ENCODE measurements at places on chromosomes 1 and 21.

- DNase-seq, result no peak
Observed at GRCh38 chr1:101207891-101208290, 28.9 kb upstream of the S1PR1 start.

DNA sequence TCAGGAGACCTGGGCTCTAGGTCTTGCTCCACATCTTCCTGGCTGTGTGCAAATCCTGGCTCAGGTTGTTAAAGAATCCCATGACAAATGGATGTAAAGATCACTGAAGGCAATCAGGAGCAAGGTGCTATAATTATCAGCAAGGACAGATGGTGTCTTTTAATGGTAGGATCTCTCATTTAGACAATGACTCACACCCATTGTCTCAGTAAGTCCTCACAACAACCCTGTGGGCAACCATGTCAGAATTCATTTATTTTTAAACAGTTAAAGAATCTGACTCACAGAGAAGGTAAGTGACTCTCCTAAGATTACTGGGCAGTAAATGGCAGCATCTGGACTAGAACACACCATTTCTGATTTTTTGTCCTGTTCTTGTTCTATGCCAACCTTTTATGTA lies 32.8 kb downstream of the RNASEL start:
- no peak for DNase-seq

DNA sequence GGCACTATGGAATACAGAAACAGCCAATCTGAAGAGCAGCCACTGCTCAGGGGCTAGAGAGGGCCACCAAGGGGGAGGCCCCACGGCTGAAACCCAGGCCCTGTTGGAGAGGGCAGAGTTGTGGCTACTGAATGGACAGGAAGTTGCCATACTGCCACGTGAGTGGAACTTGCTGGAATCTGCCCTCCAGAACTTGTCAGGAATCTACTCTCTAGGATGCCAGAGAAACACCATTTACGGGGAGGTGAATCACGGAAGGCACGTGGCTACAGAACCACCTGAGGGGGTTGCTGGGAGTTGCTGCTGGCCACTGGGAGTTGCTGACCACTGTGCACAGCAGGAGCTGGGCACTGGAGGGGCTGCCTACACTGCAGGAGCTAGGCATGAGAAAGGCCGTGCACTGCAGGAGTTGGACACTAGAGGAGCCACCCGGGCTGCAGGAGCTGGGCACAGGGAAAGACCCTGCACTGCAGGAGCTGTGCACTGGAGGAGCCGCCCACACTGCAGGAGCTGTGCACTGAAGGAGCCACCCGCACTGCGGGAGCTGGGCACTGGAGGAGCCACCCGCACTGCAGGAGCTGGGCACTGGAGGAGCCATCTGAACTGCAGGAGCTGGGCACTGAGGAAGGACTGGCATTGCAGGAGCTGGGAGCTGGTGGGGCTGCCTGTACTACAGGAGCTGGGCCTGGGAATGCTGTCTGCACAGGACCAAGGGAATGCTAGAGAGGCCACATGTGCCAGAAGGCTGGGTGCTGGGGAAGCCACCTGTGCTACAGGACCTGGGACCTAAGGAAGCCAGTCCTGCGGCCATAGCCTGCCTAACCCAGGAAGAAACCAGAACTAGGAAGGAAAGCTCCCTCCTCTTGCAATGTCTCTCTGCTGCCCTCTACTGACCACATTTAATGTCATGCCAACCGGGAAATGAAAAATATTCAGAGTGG lies 343.4 kb downstream of the MATN1 start:
- peak; percentile 71 for DNase-seq

DNA sequence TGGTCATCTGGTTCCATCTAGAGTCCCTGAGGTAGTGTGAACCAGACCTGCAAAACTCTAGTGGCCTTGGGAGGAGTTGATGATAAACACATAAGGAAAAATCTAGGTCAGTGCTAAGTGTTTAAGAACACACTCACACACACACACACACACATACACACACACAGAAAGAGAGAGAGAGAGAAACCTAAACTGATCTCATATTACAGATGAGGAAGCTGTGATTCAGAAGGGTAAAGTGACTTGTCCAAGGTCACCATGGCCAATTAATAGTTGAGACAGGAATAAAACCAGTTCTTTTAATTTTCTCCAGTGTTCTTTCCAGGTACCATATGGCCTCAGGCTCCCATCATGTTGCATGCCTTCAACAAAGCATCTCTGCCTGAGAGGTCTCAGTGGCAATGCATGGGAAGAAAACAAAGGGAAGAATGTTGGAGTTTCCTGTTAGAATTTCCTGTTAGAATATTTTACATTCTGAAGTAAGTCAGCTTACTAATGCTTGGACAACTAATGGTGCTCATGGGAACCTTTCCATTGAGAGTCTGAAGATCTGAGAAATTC lies 77.3 kb upstream of the TSPAN2 start:
- no peak for DNase-seq

DNA sequence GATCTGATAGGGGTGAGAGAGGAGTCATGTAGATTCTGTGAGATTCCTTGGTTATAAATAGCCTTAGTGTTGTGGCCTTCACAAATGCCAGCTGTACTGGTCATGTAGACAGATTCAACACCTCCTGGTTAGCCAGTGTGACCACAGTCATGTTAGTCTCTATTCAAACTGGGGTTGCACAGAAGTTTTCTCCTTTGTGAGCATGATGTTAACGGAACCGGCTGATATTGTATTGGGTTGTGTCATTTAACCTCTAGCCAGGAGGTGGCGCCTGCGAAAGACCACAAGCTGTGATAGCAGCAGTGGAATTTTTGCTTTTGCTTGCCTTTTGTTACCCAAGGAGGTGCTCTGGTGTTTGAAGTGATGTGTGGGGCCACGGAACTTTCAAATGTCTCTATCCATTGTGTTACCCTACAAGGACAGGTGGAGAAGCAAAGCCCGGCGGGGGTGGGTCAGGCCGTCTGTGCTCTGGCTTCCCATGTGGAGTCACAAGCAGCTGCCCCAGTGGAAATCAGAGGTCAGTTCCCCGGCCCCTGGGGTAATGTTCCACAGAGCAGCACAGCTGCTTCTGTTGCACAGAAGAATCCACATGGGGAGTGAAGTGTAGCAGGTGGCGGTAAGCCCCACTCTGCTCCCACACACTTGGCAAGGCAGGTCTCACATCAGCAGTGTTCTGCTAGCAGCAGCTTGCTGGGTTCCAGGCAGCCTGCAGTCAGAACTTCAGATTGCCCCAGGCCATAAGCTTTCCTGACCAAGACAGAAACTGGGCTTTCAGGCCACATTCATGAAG lies 112.6 kb downstream of the ADAMTS1 start:
- DNase-seq, result peak; percentile 70

DNA sequence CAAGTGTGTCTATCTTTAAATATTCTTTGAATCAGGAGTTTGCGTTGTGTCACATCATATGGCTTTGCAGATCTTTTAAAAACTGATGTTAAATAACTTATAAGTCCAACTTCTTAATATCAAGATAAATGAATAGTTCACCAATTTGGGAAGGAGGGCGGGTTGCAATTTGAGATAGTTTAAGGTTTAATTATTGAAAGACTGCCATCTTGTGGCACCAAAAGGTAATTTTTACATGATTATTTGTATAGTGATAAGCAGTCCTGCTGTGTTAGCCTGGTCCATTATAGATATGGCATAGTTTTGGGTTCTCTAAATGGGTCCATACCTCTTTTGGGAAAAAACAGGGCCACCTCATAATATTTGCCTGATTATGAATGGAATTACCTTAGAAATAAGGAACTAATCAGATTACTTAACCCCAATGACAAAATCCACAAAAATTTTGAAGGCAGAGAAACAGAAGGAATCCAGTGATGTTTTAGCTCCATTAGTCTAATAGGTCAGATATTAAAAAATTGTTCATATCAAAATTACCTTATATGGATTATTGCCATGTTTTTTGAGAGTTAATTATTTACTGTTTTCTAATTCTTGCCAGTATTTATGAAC lies 64.3 kb downstream of the PRKAA2 start:
- DNase-seq, result no peak

DNA sequence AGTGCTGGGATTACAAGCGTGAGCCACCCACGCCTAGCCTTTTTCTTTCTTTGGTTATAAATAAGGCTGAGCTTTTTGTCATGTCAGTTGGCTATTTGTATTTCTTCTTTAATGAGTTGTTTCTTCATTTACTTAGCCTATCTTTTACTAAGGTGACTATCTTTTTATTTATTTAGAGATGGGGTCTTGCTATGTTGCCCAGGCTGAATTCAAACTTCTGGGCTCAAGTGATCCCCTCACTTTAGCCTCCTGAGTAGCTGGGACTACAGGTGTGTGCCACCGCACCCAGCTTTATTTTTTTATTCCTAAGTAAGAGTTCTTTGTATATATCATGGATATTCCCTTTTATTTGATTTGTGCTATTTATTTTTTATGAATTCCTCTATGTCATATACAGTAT lies 11.9 kb downstream of the DMBX1 start:
- no peak for DNase-seq

DNA sequence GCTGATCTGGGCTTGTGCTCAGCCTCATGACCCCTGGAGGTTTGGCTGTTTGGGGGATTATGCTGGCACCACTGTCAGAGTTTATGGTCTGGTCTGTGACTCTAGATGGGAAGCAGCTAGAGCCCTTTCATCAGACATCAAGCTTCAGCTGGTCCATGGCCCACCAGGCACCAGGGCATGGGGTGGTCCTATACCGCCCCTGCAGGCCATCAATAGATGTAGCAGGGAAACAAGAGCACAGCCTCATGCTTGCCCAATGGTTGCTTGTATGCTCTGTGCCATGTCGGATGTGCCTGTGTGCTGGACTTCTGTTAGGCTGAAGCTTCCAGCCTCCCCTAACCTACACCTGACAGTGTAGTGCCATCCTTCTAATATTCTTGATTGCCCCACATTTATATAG lies 71.1 kb upstream of the CD34 start:
- no peak for DNase-seq

- no peak for DNase-seq
Observed at GRCh38 chr1:36771660-36772284, 262.5 kb downstream of the GRIK3 start.

DNA sequence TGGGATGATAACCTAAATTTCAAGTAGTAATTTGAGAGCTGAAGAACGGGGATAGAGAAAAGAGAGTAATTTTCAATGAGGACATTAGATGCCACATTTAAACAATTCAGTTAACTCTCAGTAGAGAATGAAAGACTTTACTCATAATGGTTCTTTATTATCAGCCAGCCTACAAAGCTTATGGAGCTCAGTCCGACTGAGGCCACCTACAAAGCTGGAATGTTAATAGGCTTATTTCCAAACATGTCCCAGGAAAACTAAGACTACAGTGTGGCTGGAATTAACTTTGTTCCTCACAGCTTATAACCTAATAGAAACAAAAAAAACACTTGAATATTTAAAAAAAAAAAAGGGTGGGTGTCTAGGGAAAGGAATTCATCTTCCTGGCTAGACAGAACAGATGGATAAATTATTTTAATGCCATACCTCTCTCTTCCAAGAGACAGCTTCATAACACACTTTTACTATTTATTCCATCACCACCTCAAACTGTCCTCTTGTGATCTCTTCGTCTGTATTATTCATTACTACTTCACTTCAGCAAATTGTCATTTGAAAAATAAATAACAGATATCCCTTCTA lies 9.8 kb downstream of the SLC19A2 start:
- DNase-seq, result no peak
